ENCODE measurements at places on chromosomes 11 and 22.

- no peak for DNase-seq
Measured at GRCh38 chr11:8650401-8650990, 32.0 kb downstream of the TRIM66 start.

DNA sequence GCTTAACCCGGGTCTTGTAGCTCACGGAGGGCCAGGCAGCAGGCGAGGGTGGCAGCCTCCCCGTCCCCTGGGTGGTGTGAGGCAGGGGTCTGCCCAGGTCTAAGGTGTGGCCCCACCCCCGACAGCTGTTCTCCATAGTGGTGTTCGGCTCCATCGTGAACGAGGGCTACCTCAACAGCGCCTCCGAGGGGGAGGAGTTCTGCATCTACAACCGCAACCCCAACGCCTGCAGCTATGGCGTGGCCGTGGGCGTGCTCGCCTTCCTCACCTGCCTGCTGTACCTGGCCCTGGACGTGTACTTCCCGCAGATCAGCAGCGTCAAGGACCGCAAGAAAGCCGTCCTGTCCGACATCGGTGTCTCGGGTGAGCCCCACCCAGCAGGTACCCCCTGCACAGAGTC lies 24.4 kb downstream of the SYNGR1 start:
- DNase-seq = no peak

GRCh38 chr22:40853961-40854360 lies 2.5 kb downstream of the ST13 start:
- peak; percentile 39 for DNase-seq

DNA sequence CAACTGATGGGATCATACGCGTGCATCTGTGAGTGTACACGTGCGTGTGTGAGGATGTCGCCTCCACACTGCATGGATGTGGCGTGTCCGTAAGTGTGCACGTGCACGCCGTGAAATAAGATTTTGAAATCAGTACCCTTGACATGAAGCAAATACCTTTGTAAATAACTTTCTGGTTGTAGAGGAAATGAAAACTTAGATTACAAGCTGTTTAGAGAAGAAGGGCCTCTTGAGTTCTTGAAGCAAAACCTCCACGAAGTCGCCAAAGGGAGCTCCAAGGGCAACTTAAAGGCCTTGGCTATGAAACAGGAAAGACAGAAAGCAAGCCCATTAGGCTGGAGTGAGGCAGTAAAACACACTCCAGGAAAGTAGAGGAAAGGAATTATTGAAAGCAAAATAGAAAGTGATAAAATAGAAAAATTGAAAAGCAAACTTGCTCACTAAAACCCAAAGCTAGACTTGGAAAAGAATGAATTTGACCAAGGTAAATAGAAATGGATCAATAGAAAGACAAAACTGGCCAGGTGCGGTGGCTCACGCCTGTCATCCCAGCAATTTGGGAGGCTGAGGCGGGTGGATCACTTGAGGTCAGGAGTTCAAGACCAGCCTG lies 29.7 kb upstream of the TOLLIP start:
- no peak for DNase-seq

GRCh38 chr11:12454782-12455181 lies 77.4 kb downstream of the PARVA start:
- DNase-seq = no peak

- DNase-seq = no peak
Measured at GRCh38 chr11:29161191-29161590, 855.6 kb downstream of the KCNA4 start.

DNA sequence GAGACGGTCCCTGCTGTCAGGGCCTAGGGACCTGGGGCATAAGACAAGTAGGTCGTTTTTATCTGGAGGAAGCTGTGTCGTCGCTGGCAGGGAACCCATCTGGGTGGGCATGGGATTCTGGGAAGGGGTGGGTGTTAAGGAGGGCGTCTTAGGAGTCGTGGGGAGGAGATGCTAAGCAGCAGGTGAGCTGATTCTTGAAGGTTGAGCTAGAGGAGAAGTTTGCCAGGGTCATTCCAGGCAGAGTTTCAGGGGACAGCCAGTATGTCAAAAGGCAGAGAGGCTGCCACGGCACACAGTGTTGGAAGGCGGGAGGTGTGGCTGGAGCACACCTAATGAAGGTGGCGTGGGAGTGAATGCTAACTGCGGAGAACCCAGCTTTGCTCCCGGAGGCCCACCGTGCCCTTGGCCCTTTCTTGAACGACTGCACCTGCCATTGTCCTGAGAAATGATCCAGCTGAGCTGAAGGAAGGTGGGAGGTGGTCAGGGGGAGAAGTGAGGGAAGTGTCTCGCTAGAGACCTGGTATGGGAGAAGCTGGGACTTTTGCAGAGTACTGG lies 1.3 kb downstream of the FAM118A start:
- no peak for DNase-seq

- DNase-seq = no peak
Measured at GRCh38 chr22:42066937-42067336, 3.7 kb downstream of the NAGA start.

DNA sequence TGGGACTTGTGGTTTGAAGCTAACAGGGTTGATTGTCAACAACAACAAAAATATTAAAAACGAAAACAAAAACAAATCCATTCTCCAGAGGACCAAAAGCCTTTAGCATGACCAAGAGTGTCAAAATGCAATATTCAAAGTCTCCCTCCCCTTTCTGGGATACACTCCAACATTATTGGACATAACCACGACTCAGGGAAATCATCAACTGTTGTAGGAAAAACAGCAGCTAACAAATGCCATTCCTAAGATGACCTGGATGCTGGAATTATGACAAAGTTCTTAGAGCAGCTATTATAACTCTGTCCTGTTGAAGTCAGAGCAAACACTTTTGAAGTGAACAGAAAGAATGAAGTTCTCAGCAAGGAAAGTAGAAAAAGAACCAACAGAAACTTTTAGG lies 143.0 kb downstream of the TMEM135 start:
- no peak for DNase-seq

DNA sequence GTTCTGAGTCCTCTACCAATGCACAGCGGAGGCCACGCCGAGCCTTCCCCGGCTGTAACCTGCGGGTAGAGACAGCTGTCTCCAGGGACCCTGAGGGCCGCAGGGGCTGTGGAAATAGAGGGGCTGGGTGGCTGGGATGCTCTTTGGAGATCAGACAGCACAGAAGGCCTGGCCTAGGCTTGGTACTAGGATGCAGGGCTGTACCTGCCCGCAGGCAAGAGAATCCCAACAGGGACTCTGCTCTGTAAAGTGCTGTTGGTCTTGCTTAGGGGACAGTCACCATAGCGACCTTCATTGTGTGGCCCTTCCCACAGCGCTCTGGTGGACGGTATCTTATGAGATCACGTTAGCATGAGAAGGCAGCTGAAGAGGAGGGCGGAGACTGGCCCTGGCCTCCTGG lies 11.3 kb upstream of the KCNJ5 start:
- DNase-seq = no peak

- DNase-seq = peak; percentile 64
Measured at GRCh38 chr22:27113211-27113635, 455.8 kb downstream of the MIAT start.

DNA sequence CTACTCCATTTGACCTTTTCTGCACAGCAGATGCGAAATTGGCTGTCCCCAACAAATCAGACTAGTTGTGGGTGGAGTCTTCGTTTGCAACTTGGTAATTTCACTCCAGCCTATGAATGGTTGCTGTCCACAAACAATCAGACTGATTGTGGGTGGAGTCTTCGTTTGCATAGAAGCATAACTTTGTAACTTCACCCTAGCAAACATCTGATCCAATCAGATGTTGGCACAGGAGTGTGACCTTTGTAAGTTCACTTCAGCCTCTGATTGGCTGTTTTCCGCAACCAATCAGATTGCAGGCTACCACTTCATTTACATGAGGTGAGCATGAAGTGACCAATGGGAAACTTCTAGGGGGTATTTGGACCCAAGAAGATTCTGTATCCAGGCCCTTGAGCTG lies 16.3 kb upstream of the CABP2 start:
- peak; percentile 19 for DNase-seq

All from OCI-M1 (cell line).